ENCODE measurements at places on chromosomes 6 and 20. TPM values are rescaled to one million over a fixed set of nuclear protein-coding genes. Genes with fewer than 3 reads are reported as not detected.

DNA sequence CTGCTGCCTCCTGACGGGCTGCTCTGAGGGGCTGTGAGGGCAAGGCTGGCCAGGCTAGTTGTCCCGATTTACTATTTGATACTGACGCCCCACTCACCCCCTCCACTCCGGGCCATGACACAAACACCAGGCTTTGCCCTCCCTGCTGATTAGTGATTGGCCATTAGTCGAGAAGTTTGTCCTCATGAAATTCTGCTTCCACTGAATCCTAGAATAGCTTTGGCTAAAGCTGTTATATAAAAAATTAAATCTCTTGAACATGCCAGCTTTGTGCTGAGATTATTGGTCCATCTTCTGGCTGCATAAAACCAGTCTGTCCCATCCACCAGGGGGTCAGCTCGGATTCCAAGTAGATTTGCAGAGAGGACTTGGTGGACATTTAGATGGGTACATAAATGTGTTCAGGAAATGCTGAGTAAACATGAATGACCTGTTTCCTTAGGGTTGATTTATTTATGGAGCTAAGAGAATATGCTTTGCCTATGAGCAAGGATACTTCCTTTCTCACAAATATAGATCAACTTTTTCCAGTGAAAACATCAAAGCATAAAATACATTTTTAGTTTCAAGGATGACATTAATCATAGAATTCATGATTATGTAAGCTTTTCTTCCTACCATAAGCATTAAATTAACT lies at the start of gene GABRR2:
GABRR2 (minus strand) TSS at position 51 of the 637 bp plus-strand sequence. CDS start 134 bp downstream, outside the sequence.
- peaks cover 8% of the 10 kb centered on the region for H3K4me1 ChIP-seq
- no peak within 1 kb of the TSS for H3K27ac ChIP-seq
- H3K4me3 ChIP-seq: no peak within 1 kb of the TSS
- no peaks in the 10 kb centered on the region for H3K27me3 ChIP-seq
- no peak for DNase-seq

DNA sequence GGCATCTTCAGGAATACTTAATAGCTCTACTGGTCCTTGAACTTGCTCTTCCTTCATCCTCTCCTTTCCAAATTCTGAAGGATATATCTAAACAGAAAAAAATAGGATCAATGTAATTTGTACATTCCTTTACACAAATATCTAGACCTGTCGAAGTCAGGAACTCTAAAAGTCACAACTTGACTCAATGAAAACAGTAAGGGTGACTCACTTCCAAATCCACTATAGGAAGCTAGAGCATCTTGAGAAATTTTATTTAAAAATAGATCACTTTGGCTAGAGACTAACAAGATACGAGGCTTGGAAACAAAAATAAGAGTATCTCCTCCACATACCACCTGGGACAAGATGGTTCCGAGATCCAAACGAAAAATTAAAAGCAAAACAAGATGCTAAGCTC lies 12.2 kb downstream of the ESF1 start:
- peaks cover 50% of the 10 kb centered on the region for H3K36me3 ChIP-seq
- no peaks in the 10 kb centered on the region for H3K4me1 ChIP-seq
- no peak overlapping the region for H3K27ac ChIP-seq
- H3K4me3 ChIP-seq: no peak overlapping the region
- H3K27me3 ChIP-seq: no peaks in the 10 kb centered on the region

The LTB gene
- total RNA-seq: 14.6 TPM

The LCA5 gene
- 27.3 TPM for total RNA-seq

The FOXQ1 gene
- total RNA-seq: 22.9 TPM

- H3K27ac ChIP-seq: no peak overlapping the region
- H3K36me3 ChIP-seq: no peaks in the 10 kb centered on the region
These were observed 649.1 kb downstream of the EPM2A start for GRCh38 chr6:145086197-145086596.

- no peaks in the 10 kb centered on the region for H3K4me1 ChIP-seq
- no peaks in the 10 kb centered on the region for H3K36me3 ChIP-seq
- no peak for DNase-seq
These were observed 3.9 kb downstream of the SLA2 start for GRCh38 chr20:36642136-36642535.

DNA sequence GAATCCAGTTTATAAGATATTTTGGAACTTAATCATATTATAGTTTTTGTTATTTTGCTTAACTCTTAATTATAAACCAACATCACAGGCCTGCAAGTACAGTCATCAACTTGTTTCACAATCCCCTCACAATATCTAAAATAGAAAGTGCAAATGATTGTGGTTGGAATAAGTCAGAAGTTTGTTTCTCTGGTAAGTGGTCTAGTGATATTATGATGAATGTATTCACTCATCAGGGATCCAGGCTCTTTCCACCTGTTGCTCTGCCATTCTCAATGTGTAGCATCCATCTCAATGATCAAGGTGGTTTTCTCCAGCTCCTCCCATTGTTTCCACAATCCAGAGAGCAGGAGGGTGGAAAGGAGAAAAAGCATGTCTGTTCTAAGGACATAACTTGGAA lies 54.2 kb downstream of the OPN5 start:
- H3K27ac ChIP-seq: no peak overlapping the region
- H3K4me3 ChIP-seq: no peak overlapping the region
- DNase-seq: no peak
- H3K36me3 ChIP-seq: no peaks in the 10 kb centered on the region
- H3K4me1 ChIP-seq: no peaks in the 10 kb centered on the region
- H3K27me3 ChIP-seq: no peaks in the 10 kb centered on the region

GRCh38 chr20:61131944-61132343 lies 120.1 kb upstream of the CDH4 start:
- H3K27ac ChIP-seq: no peak overlapping the region
- H3K4me1 ChIP-seq: peaks cover 3% of the 10 kb centered on the region

DNA sequence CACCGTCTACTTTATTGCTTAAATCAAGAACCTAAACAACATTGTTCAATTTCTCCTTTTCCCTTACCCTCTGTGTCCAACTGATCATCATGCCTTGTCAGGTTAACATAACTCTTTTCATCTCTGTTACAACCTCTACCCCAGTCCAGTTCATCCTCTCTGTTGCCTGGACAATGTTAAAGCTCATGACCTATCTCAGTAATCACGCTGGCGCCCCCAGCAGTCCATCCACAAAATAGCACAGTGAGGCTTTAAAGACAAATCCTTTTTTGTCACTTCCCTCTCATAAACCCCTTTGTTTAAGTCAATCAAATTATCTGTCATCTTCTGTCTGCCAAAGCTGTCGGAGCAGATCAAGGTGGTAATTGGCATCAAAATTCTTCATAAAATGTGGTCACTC lies 140.1 kb downstream of the QKI start:
- no peak overlapping the region for H3K4me3 ChIP-seq
- DNase-seq: no peak
- no peaks in the 10 kb centered on the region for H3K27me3 ChIP-seq
- peaks cover 10% of the 10 kb centered on the region for H3K4me1 ChIP-seq

DNA sequence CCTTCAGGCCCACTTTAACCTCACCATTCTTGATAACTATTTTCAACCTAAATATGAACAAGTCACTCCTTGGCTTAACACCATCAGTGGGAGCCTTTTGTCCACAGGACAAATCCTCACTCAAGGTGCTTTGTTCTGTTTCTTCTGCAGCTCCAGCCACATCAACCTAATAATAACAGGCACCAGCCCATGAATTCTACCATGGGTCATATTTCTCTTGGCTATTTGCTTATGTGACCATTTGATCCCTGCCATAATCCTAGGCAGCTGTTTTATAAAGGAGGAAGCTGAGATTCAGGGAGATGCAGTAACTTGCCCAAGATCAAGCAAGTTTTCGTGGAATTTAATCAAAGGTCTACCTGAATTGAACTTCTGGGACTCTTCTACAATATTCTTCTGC lies 561.3 kb downstream of the DHX35 start:
- H3K36me3 ChIP-seq: no peaks in the 10 kb centered on the region
- DNase-seq: no peak
- H3K27me3 ChIP-seq: no peaks in the 10 kb centered on the region
- H3K4me1 ChIP-seq: no peaks in the 10 kb centered on the region

- no peak overlapping the region for H3K27ac ChIP-seq
- no peaks in the 10 kb centered on the region for H3K27me3 ChIP-seq
- no peaks in the 10 kb centered on the region for H3K4me1 ChIP-seq
- H3K4me3 ChIP-seq: no peak overlapping the region
- H3K36me3 ChIP-seq: peaks cover 3% of the 10 kb centered on the region
- no peak for DNase-seq
These were observed 7.2 kb upstream of the SNX14 start for GRCh38 chr6:85600713-85601313.
